ENCODE measurements at places on chromosomes 7 and 10.
A peak's percentile ranks its signal among the peaks of the same experiment; 100 is the strongest.

DNA sequence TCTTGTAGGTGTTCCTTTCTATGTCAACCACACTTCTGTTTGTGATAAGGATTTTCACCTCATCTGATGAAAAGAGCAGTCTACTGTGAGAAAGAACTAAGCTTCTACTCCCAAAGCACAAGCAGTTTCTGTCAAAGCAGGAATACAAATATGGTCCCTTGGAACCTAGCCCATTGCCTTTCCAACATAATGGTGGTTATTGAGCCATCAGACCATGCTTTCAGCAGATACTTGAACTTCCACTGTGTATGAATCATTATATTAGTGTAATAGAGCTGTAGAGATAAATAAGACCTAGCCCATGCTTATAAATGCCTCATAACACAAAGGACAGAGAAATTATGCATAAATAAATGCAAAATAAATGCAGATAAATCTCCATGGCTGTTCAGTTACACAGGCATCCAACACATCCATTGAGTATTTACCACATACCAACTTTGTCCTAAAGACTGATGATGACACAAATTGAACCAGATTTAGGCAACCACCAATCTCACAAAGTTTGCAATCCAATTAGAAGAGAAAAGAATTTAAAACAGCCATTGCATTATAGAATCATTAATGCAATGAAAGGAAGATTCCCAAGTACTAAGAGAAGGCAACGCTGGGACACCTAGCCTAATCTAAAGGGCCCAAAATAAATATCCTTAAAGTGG is 729.4 kb upstream of the C7orf33 start:
- DNase-seq: no peak

DNA sequence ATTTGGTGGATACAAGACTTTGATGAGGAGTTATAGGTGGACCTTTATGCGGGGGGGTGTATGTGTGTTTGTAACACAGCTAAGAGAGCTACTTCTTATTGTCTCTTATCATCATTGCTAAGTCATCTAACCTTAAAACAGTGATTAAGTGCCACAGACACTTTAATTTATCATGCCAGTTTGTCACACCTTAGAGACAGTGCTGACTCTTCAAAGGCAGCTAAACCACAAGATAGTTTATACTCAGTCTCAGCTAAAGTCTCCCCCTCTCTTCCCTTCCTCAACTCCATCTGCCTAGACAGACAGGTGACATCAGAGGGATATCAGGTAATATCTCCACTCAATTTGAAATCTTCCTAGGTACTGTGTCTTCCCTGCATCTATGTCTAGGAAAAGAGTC is 42.2 kb downstream of the MYPN start:
- DNase-seq: no peak

- DNase-seq: no peak
These were observed 1.4 kb downstream of the MTURN start for GRCh38 chr7:30136117-30136731.

DNA sequence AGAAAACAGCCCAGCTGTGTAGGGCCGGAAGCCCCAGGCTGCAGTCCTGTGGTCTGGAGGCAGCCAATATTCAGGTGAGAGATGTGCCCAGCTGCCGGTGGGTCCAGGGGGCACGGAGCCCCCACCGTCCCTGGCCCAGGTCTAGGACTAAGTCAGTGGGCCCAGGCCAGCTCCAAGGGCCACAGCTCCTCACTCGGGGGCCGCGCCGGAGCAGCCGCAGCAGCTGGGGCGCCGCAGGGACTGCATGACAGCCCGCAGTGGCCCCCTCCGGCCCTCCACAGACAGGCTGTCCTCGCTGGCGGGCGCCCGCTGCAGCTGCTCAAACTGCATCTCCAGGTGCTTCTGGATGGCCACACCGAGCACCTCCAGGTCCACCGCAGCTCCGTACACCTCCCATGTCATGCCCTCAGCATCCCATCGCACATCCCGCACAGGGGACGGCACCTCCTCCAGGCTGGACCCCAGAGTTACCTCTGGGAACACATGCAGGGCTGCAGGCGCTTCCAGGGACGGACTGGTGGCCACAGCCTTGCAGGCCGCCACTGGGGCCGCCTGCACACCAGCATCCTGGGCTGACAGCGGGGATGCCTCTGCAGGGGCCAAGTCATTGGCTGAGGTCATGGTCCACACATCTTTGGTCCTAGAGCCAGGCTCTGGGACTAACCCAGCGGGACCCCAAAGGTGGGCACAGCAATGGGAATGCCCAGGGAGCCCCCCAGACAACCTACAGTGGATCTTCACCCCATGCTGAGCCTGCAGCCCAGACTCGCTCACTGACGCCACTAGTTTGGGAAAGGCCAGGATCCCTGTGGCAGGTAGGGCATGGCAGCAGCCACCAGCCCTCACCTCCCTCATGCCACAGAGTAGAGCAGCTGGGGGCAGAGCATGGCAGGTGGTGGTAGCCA is 7.0 kb downstream of the GPRIN2 start:
- DNase-seq: no peak

- no peak for DNase-seq
These were observed 34.6 kb upstream of the MALRD1 start for GRCh38 chr10:19014034-19014433.

GRCh38 chr10:98107644-98108430 is 26.6 kb upstream of the R3HCC1L start:
- no peak for DNase-seq

GRCh38 chr7:7919449-7919945 is 49.1 kb upstream of the GLCCI1 start:
- DNase-seq: no peak

DNA sequence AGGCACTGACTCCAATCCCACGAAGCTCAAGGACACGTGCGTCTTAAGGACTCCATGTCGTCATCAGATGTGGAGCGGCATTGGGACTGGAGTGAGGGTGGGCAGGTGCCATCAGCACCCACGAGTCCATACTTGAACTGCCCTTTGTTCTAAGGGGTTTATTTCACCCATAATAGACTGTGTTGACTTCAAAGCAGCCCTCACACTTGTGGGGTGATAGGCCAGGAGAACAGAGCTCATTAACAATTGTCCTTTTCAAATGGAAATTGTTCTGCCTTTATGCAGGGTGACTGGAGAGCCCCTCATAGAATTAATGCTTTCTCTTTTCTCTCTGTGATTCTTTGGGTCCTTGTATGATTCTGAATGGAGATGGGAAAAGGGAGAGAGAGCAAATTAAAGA is 376.9 kb upstream of the MGMT start:
- DNase-seq: no peak

GRCh38 chr10:55410415-55410885 is 609.4 kb upstream of the PCDH15 start:
- no peak for DNase-seq

DNA sequence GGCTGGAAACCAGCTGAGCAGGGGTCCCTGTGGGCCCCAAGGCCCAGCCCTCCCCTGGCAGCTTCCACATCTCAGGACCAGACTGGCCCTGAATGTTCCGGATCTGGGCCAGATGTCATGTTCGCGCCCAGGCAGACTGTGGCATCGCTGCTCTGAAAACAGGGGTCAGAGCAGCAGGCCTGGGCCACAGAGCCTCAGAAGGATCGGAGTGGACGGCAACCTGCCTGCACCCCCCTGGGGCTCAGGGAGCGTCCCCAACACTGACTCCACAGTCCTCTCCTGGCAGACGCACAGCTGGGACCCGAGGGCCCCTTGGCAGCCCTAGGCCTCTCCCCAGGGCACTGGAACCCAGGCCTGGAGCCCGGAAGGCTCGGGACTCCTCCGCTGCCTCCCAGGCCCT is 91.3 kb upstream of the DNAAF5 start:
- DNase-seq: no peak

- peak; percentile 41 for DNase-seq
These were observed 681 bp upstream of the SPOCK2 start for GRCh38 chr10:72088889-72089575.

GRCh38 chr7:17299483-17299991 is 1.1 kb downstream of the AHR start:
- no peak for DNase-seq

DNA sequence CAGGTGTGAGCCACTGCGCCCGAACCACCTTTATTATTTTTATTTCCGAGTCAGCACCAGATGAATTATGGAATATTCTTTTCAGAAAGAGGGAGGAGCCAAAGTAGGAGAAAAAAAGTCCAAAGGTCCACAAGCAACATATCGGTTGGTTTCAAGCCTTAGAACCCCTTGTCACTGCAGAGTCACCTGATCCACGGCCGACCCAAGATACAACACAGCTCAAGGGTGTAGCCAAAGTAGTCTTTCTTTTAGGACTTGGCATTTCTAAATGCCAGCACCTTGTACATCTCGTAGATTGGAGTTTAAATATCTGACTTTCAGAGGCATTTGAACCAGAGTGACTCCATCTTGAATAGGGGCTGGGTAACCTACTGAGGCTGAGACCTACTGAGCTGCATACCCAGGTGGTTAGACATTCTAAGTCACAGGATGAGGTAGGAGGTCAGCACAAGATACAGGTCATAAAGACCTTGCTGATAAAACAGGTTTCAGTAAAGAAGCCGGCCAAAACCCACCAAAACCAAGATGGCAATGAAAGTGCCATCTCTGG is 113.9 kb upstream of the ANLN start:
- DNase-seq: no peak

DNA sequence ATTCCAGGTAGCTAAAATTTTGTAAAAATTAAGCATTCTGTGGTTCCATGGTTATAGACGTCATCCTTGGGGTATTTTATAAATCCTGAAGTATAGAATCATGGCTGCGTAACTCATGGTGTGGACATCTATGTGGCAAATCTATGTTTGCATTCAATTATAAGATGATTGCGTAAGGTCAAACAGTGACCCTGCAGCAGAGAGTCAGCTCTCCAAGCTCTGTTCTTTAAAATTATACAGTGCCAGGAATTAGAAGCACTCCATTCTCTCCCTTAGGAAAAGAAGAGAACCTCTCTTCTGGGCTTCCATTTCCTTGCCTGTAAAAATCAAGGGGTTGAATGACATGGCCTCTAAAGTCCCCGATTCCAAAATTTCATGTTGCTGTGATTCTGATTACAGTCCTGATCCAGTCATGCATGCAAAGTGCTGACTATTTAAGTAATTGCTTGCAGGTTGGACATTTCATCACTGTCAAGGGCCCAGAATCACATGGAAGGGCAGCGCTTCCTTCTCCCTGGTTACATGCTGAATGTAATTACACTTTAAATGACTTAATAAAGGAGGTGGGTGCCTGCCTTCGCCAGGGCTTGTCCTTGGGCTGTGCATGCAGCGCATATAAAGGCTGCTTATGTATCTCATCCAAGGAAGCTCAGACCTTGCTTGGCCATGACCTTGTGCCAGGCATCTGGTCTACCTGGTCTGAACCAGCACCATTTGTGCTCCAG is 550.7 kb downstream of the TYW1 start:
- no peak for DNase-seq

DNA sequence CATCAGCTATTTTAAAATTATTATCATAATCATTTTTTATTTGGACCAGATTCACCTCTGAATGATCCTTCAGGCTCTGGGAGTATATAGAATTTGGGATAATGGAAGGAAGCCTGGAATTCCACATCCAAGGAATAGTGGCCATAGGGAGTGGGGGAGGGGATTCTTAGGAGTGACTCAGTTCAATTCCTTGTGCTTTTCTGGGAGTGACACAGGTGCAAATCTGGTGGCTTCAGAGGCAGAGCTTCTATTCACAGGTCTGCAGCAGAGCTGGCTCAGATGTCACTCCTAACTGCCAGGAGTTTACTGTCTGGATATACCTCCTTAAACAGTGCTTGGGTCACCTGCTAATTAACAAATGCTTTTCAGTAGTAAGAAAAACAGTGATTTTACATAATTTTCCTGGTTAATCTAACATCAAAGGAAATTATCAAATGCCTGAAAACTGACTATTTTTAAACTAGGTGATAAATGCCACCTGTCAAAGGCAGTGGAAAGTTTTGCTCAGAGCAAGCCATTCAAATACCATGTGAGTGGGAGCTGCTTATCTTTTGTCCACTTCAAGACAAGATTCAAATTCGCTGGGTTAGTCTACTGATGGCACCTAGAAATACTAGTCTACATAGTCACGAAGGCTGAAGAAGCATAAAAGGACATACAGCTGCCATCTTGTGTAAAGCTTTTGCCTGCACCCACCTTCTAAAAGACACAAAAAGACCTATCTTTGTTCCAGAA is 106.7 kb upstream of the LAMB4 start:
- DNase-seq: no peak

GRCh38 chr10:127234306-127234800 is 38.0 kb upstream of the INSYN2A start:
- DNase-seq: no peak

- DNase-seq: no peak
These were observed 351.8 kb downstream of the INHBA start for GRCh38 chr7:41351091-41351490.

- DNase-seq: no peak
These were observed 50.6 kb upstream of the NPY start for GRCh38 chr7:24233386-24233785.

- DNase-seq: no peak
These were observed 780 bp downstream of the CYP3A5 start for GRCh38 chr7:99679032-99679399.

- no peak for DNase-seq
These were observed 16.7 kb upstream of the FRA10AC1 start for GRCh38 chr10:93718937-93719725.

- no peak for DNase-seq
These were observed 19.7 kb downstream of the CHAT start for GRCh38 chr10:49633327-49634068.

DNA sequence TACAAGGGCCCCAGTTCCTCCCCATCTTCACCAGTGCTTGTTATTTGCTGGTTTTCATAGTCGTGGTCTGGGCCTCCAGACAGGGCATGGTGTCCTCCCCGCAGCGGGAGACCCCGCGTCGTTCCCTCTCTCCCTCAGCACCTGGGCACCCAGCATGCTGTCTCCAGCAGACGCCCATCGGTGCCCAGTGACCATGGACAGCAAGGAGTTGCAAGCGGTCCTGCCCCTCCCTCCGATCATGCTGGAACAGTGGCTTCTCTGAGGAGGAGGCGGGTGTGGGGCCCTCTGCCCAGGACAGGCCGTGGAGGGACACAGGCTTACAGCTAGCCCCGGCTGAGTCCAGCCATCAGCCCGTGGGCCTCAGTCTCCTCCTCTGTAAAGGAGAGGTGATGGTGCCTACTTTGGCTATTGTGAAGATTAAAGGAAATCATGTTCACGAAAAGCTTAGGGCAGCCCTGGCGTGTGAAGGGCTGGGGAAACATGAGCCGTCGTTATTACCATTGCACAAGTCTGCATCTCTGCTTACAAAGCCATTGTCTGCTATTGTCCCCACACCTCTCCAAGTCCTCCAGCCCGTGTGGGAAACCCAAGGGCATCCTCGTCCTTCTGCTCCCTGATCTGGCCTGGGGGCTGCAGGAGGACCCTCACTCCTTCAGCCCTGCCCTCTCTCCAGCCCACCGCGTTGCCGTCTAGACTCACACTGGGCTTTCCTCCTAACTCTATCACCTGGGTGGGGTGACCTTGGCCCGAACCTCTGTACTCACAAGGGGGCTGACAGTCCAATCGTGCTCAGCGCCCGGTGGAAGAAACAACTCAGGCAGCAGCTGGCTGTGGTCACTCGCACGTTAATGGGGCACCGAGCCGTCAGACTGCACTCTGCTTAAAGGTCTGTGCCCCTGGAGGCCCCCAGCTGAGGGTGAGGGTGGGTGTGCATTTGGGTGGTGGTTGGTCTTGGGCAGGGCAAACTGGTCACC is 29.9 kb downstream of the EN2 start:
- no peak for DNase-seq

GRCh38 chr7:8418629-8419245 is 14.7 kb upstream of the NXPH1 start:
- DNase-seq: no peak

- DNase-seq: no peak
These were observed 168.7 kb downstream of the TAX1BP1 start for GRCh38 chr7:27908534-27909165.

GRCh38 chr7:98703916-98704315 is 86.8 kb downstream of the NPTX2 start:
- DNase-seq: no peak

- DNase-seq: no peak
These were observed 77.3 kb downstream of the LRRN3 start for GRCh38 chr7:111168182-111168581.

Data from stimulated activated naive CD4-positive, alpha-beta T cell treated with Interleukin-2 at 50 U/mL for 16 hours (primary cell).